ENCODE measurements at places on chromosomes 7 and 10.

GRCh38 chr10:34063592-34063991, 729.1 kb upstream of the NRP1 start:
- DNase-seq: no peak

- no peak for DNase-seq
Observed at GRCh38 chr10:34834274-34834673, 19.2 kb upstream of the PARD3 start.

DNA sequence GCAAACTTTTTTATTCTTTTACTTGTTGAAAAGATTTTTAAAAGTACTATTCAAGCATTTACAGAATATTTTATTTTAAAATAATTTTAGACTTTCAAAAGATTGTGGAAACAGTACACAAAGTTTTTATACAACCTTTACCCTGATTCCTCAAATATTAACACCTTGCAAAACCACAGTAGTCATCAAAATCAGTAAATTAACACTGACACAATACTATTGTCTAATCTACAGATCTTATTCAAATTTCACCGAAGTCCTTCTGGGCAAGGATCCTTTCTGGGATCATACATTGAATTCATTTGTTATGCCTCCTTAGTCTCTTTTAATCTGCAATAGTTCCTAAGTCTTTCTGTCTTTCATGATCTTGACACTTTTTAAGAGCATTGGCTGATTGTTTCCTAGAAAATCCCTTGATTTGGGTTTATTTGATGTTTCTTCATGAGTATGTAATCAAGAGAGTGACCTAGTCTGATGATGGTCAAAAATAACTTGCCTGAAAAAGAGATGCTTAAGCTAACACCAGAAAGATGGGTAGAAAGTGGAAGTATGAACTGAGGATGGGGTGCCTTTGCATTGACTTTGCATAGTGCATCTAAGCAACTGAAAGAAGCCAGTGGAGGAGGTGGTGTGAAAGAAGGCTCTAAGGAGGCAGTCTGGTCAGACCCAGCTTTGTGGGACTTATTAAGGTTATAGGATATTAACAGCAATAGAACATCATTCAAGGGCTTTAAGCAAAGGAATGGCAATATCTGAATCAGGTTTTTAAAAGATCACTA, 9.7 kb downstream of the STAMBPL1 start:
- no peak for DNase-seq

GRCh38 chr7:54904986-54905385, 113.8 kb upstream of the EGFR start:
- DNase-seq: no peak

GRCh38 chr7:19118636-19119371, 1.4 kb upstream of the TWIST1 start:
- DNase-seq: no peak

GRCh38 chr10:60611291-60611747, 167.0 kb upstream of the CDK1 start:
- no peak for DNase-seq
